Tracheal epithelial cell (primary cell): ENCODE measurements at places on chromosomes 2 and 18. TPM values are rescaled to one million over a fixed set of nuclear protein-coding genes. Genes with fewer than 3 reads are reported as not detected.

The IFIH1 gene
- 1.9 and 15.2 TPM in 2 replicates for total RNA-seq

The RMDN2 gene
- 3.1 and 4.9 TPM in 2 replicates for total RNA-seq

The KYNU gene
- total RNA-seq = 41.1 and 77.8 TPM in 2 replicates

The REEP1 gene
- 0.24 TPM in 1 of 2 replicates, not detected in the other for total RNA-seq

The TMEM182 gene
- total RNA-seq = 3.6 and 4.3 TPM in 2 replicates

The LINC00305 gene
- not detected in 2 replicates for total RNA-seq

The FIGN gene
- 0.48 and 0.64 TPM in 2 replicates for total RNA-seq

The TTC31 gene
- 8.0 and 10.9 TPM in 2 replicates for total RNA-seq

The FABP1 gene
- not detected in 2 replicates for total RNA-seq

The CACNB4 gene
- total RNA-seq = under 0.01 and 0.21 TPM in 2 replicates

The IL37 gene
- total RNA-seq = not detected in 2 replicates

The SP110 gene
- 0.43 and 2.2 TPM in 2 replicates for total RNA-seq

The CENPA gene
- total RNA-seq = 4.8 TPM in 1 of 2 replicates, not detected in the other

The GALR1 gene
- not detected in 2 replicates for total RNA-seq

The EPAS1 gene
- total RNA-seq = 94.7 and 197 TPM in 2 replicates

The POTEF gene
- total RNA-seq = not detected in 2 replicates
